ENCODE measurements at places on chromosomes 4 and X.

DNA sequence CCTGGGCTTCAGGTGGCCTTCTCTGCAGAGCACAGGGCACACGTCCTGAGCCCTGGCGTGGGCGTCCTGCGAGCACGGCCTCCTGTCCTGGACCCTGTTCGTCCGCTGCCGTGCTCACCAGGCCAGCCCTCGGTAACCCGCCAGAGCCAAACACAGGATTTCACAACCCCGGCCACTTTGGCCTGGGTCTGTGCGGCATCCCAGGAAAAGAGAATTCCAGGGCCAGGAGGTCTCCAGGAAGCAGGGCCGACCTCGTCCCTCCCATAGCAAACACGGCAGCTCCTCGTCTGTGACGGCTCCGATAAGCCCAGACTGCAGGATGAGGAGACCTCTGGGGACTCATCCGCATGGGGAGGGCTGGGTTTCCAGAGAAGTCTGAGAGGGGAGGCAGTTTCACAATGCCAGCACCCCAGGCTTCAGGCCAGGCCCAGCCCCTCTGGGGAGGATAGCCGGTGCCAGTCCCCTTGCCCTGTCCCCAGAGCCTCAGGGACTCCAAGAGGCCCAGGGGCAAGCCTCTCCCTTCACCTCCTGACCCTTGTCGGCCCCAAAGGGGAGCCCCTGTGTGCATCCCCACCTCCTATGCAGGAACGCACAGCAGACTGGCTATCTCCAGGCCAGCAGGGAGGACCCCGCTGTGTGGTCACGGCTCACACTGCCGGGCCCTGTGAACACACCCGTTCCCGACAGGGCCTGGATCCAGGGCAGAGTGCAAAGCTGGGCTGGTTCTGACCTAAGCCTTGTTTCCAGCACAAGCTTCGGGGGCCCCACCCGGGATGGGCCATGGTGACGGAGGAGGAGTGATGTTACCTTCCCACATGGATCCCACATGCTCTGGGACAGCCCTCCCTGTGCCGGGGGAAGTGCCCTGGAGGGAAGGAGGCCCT is 22.3 kb upstream of the HTRA3 start:
- no peak for DNase-seq

- DNase-seq: no peak
Measured at GRCh38 chr4:66636349-66636748, 909.0 kb downstream of the CENPC start.

GRCh38 chr4:5082376-5082775 is 31.1 kb downstream of the STK32B start:
- no peak for DNase-seq

- DNase-seq: no peak
Measured at GRCh38 chr4:33296876-33297455, 2576.8 kb downstream of the PCDH7 start.

DNA sequence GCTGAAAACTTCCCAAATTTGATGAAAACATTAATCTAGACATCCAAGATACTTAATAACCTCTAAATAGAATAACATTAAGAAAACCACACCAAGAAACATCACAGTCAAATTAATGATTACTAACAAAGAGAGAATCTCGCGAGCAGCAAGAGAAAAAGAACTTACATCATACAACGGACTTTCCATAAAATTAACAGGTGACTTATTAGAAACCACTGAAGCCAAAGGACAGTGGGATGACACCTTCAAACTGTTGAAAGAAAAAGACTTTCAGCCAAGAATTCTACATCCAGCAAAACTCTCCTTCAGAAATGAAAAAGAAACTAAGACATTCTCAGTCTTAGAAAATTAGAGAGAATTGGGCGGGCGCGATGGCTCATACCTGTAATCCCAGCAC is 232.0 kb downstream of the SNCA start:
- no peak for DNase-seq

DNA sequence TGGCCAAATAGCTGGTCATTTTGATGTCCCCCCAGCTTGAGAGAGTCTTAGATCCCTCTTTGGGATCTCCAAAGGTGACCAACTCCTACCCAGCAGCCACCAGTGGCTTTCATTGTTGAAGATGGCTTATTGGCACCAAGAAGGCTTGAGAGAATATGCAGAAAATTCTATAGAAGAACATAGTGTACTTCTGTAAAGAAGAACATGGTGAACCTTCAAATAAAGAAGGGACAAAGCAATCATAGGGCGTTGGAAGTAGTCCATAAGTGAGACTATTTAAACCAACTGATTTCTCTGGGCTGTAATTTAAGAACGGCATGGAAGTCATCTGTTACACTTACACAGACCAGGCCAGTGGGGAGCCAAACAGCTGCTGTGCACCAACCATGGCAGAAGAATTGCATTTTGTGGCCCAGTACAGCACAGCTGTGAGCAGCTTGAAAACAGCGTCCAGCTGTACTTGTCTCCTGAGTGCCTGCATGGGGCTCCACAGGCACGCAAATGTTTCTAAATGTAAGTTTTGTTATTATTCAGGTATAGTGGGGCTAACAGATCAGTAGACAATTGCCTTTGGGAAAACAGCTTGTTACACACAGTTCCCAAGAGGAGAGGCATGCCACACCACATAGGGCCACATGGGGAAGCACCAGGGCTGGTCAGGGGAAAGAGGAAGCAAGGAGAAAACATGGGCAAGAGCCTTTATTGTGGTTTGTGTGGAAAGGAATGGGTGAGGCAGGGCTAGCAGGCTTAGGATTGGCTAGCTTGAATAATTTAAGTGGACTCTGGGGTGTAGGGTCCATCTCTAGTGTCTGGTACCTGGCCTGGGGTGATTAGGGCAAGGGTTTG is 125.0 kb downstream of the ARHGAP6 start:
- no peak for DNase-seq

GRCh38 chr4:65665771-65666523 is 4.3 kb downstream of the EPHA5 start:
- DNase-seq: no peak

- DNase-seq: no peak
Measured at GRCh38 chr4:73698217-73698616, 42.2 kb upstream of the CXCL8 start.

- no peak for DNase-seq
Measured at GRCh38 chrX:137847376-137847775, 281.4 kb downstream of the ZIC3 start.

DNA sequence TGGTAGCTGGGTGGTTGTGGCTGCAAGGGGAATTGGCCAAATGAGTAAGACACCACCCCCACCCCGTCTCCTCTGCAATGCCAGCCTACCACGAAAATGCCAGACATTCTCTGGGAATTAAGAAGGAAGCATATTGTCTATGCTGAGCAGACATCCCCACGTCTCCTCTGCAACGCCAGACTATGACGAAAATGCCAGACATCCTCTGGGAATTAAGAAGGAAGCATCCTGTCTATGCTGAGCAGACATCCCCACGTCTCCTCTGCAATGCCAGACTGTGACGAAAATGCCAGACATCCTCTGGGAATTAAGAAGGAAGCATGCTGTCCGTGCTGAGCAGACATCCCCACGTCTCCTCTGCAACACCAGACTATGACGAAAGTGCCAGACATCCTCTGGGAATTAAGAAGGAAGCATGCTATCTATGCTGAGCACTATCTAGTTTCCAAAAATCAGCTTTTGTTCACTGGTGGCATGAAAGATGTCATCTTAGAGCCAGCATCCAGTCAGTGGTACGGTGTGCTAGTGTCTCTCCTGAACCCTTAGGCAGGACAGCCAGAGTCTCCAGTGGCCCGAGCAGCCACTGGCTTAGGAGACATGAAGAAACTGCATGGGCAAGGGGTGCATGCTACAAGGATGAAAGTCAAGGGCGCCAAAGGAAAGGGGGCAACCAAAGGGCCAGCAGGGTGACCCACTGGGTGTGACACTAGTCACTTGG is 339.8 kb upstream of the FRG1 start:
- DNase-seq: no peak

DNA sequence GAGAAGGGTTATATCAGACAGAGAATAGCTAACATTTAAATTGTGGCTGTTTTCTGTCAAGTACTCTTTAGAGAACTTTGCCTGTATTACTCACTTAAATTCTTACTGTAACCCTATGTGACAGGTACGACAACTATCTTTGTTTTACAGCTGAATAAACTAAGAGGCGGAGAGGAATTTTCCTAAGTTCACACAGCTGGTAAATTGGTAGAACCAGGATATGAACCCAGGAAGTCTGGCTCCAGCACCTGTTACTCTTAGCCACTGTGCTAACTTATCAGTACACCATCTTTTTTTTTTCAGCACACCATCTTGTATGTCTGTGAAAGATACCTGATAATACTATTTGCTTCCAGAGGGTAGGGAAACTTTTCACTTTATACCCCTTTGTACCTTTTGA is 2.0 kb upstream of the SYP start:
- DNase-seq: no peak

All from NK-92 treated with Interleukin-12 subunit alpha and Interleukin-12 subunit beta, amount 100 ng/mL, for 24 hours (cell line).